ENCODE measurements at places on chromosomes 6 and 20. TPM values are rescaled to one million over a fixed set of nuclear protein-coding genes. Genes with fewer than 3 reads are reported as not detected.

- no peak for DNase-seq
Measured at GRCh38 chr6:96032661-96033060, 16.9 kb downstream of the FUT9 start.

DNA sequence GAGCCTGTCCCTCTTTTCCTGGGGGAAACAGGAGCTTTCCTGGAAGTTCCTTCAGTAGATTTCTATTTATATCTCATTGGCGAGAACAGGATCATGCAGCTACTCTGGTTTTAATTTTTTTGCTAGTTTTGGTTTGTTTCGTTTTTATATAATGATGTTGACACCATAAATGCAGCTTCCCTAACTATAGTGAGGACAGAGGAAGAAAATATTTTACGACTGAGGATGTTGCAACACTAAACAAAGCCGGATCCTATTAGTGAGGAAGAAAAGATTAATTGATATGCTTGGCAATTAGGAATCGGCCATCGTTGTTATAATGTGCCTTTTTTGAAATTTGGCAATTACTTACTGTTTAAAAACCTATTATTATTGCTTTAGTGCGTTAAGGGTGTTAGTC, 16.6 kb downstream of the KDM1B start:
- no peak for DNase-seq

Gene EMILIN3
- not detected for total RNA-seq

Gene TAF4
- 19.6 TPM for total RNA-seq

Gene PRDM13
- total RNA-seq, result not detected

- peak; percentile 54 for DNase-seq
Measured at GRCh38 chr6:34190504-34191122, 44.7 kb upstream of the GRM4 start.

Gene TMEM217
- 1.8 TPM for total RNA-seq

Gene WDR27
- 39.0 TPM for total RNA-seq

Gene MRPS10
- total RNA-seq, result 24.8 TPM

- DNase-seq, result no peak
Measured at GRCh38 chr20:36331209-36331608, 25.1 kb downstream of the DLGAP4 start.

Gene TNFRSF21
- 28.9 TPM for total RNA-seq

Gene LY6G6D
- total RNA-seq, result not detected

DNA sequence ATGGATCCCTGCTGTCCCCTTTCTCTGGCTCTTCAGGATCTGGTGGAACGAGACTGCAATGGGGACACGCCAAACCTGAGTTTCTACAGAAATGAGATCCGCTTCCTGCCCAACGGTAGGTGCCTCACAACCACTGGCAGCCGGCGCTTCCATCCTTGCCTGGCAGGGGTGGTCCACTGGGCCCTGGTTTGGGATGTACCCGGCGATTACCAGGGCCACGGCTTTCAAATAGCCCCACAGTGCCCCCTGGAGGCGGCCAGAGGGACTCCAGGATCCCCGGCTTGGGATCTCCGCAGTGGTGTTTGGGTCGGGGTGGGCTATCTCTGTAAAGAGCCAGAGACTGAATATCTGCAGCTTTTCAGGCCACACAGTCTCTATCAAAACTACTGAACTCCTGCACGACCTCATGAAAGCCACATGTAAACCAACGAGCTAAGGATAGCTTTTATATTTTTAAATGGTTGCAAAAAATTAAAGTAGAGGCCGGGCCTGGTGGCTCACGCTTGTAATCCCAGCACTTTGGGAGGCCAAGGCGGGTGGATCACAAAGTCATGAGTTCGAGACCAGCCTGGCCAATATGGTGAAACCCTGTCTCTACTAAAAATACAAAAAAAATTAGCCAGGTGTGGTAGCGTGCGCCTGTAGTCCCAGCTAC, 3.7 kb downstream of the OGFR start:
- peak; percentile 84 for DNase-seq

Gene JPH2
- 7.9 TPM for total RNA-seq

- DNase-seq, result no peak
Measured at GRCh38 chr6:16973051-16973450, 128.8 kb upstream of the STMND1 start.

GRCh38 chr6:157602521-157603295, 220.3 kb upstream of the SNX9 start:
- no peak for DNase-seq

- DNase-seq, result no peak
Measured at GRCh38 chr6:126773112-126773805, 345.2 kb upstream of the RSPO3 start.

DNA sequence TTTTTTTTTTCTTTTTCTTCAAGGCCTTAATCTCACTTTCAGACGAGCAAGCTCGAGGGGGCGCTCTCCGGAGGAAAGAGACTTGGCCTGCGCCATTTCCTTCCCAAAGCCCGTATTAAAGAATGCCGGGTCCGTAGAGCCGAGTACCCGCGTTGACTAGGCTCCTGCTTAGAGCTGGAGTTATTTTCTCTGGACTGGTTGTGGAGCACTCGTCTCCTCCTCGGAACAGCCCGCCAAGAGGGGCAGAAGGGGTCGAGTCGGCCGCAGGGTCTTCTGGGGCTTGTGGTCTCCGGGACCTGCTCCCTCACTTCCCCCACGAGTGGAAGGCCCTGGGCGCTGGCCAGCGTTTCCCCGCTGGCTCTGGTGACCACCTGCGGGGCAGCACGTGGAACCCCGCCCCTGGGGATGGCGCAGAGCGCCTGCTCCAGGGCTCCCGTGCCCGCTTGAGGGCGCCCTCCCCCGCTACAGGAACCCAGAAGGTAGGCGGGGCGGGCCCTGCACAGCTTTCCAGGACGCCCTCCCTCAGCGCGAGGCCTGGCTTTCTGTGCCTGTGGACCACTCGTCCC, 2.7 kb upstream of the MEI4 start:
- peak; percentile 67 for DNase-seq

DNA sequence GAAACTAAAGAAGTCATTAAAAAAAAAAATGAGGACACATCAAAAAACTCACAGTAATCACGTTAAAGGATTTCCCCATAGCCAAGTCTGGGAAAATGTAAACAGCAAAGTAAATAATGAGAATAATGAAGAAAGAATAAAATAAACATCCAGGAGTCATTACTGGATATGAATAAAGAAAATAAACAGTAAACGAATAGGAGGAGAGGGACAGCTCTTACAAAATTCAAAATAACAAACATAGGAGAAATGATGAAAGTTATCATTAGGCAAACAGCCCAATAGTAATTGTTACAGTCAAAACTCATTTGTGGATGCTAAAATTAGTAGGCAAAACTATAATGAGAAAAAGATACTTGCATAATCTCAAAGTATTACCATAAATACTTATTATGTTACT, 8.0 kb upstream of the UBD start:
- no peak for DNase-seq

GRCh38 chr6:125835221-125835744, 44.5 kb downstream of the NCOA7 start:
- no peak for DNase-seq

Gene CCM2L
- 23.2 TPM for total RNA-seq

- no peak for DNase-seq
Measured at GRCh38 chr6:169316651-169317050, 63.0 kb upstream of the THBS2 start.

Gene DLL1
- total RNA-seq, result 14.6 TPM

GRCh38 chr6:141359953-141360352, 772.8 kb upstream of the GJE1 start:
- DNase-seq, result no peak

- DNase-seq, result no peak
Measured at GRCh38 chr20:10875653-10876052, 201.9 kb upstream of the JAG1 start.

- no peak for DNase-seq
Measured at GRCh38 chr20:34074101-34074760, 37.8 kb downstream of the EIF2S2 start.

GRCh38 chr20:51628533-51629398, 86.2 kb upstream of the NFATC2 start:
- no peak for DNase-seq

Gene KIF6
- total RNA-seq, result 0.49 TPM

- no peak for DNase-seq
Measured at GRCh38 chr6:166826264-166826663, 130.1 kb downstream of the RNASET2 start.

Measured in upper lobe of right lung (tissue), 1 donor.